ENCODE measurements at places on chromosomes 16 and 17. TPM values are rescaled to one million over a fixed set of nuclear protein-coding genes. Genes with fewer than 3 reads are reported as not detected.

Gene BAIAP3
- 3.6 TPM for total RNA-seq

Gene CCL11
- total RNA-seq, result not detected

Gene ATP1B2
- total RNA-seq, result not detected

Gene DEXI
- 75.2 TPM for total RNA-seq

Data from myocyte (in vitro differentiated cells).